ENCODE measurements at places on chromosomes 12 and 14.
A peak's percentile ranks its signal among the peaks of the same experiment; 100 is the strongest.

DNA sequence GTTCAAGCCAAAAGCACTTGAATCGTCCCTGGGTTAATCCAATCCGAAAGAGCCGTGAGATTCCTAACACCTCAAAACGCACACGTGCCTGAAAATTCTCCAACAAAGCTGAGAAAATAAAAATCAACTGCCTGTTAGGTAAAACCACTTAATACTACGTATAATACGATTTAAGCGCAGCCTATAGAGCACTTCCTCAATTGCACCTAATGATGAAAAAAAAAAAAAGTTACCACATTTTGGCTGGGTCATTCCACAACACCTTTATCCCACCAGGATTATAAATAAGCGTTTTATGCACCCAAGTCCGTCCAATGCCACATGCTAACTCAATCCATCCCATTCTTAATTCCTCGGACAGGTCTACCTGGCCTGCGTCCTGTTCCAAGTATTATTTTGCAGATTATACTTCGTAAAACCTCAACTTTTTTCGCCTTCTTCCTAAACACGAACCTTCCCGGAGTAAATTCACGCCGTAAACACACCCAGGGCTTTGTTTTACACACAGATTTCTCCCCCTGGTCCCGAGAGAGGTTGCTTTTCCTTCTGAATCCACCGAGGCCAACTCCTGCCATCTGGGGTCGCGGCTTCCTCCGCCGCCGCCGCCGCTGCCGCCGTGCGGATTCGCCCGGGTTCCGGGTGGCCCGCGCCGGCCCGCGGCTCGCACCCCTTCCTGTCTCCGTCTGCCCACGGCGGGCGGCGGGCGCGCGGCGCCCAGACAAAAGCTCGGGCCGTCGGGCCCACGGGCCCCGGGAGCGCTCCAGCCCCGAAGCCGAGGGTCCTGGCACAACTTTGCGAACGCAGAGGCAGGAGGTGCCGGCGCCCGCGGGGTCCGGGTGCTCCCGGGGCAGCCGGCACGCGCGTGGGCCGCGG lies 66.2 kb downstream of the RNF34 start:
- DNase-seq: peak; percentile 47

- no peak for DNase-seq
Measured at GRCh38 chr12:13079440-13079906, 24.0 kb downstream of the GSG1 start.

DNA sequence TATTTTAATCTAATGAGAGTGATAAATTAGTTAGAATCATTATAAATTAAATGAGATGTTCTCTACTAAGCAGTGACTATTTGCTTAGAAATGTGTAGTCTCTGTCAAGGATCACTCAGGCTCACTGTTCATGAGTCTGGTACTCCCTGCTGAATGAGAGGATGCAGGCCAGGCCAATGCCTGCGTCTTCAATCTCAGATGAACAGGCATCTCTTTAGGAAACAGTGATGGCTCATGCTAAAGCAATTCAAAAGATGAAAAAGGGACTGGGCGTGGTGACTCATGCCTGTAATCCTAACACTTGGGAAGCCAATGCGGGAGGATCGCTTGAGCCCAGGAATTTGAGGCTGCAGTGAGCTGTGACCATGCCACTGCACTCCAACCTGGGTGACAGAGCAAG lies 106.8 kb downstream of the ZFC3H1 start:
- DNase-seq: no peak

DNA sequence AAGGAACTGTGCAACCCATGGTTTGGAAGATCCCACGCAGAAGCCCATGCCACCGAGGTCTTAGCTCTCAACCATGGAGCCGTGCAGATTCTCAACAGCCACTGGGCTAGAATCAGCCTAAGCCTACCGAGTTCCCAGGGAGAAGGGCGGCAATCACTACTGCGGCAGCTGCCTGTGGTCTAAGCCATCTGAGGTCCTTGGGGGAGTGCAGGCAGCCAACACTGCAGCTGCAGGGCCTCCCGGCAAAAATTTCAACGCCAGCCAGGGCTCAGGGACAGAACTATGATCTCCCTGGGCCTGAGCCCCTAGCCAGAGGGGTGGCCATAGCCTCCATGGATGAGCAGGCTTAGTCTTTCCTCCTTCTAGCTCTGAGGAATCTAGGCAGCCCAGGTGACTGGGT lies 156.8 kb upstream of the CLEC14A start:
- no peak for DNase-seq

- DNase-seq: no peak
Measured at GRCh38 chr12:22855456-22855855, 230.5 kb downstream of the ETNK1 start.
